Stimulated activated CD8-positive, alpha-beta memory T cell treated with anti-CD3 and anti-CD28 coated beads, Interleukin-12 subunit alpha, Interleukin-12 subunit beta, amount 100 ng/mL, for 1 hour (primary cell): ENCODE measurements at places on chromosomes 1 and 21.

DNA sequence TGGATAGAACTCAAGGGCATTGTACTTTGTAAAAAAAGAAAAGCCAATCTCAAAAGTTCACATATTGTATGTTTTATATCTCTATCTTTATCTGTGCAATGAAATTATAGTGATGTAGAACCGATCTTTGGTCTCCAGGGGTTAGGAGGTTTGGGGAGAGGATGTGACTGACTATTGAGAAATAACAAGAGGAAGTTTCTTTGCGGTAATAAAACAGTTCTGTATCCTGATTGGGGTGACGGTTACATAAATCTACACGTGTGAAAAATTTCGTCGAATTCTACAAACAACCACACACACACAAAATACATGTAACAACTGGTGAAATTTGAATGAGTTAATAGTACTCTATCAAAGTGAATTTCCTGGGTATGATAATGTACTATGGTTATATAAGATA is 10.6 kb upstream of the OR2T33 start:
- DNase-seq = no peak

DNA sequence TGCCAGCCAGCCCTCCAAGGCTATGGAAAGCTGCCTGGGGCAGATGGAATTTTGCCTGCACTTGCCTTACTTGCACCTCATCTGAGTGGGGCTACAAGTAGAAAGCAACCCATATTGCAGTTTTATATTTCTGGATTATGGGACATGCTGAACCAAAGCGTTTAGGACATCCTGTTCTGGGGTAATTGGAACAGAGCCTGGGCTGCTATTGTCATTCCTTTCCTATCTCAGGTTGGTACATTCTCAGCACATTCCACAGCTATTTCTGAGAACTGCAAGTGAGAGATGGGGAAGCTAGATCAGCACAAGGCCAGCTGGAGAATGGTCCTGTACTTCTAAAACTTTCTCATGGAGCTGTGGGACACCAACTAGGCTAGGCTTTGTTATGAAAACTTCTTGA is 713.8 kb downstream of the KCNT2 start:
- no peak for DNase-seq

DNA sequence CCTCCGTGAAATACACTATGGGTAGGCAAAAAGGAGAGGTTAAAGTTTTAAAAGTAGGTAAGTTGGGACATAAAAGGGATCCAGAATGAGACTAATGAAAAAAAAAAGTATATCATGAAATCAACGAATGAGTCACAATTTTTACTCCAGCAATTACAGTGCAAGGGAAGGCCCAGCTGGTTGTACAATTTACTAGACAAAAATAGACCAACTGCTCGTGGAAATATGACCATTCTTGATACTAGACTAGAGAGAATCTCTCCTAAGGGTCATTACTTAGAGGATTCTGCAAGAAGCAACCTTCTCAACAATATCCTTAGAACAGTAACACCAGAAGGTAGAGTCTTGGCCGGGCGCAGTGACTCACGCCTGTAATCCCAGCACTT is 55.1 kb upstream of the EFHD2 start:
- DNase-seq = no peak

DNA sequence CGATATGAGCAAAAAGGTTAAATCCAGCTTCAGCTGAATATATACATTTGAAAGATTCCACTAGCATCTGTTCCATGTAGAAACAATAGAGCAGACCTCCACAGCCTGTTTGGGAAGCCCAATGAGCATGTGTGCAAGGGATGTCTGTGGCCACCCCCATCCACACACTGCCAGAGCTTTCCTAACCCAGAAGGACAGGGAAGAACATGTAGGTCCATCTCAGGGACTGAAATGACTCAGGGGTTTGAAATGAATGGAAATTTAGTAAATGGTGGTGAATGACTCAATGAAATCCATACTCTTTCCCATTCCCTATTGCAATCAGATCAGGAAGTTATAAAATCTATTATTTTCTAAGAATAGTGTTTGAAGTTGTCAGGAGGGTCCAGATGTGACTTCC is 397.2 kb downstream of the DUSP10 start:
- no peak for DNase-seq

DNA sequence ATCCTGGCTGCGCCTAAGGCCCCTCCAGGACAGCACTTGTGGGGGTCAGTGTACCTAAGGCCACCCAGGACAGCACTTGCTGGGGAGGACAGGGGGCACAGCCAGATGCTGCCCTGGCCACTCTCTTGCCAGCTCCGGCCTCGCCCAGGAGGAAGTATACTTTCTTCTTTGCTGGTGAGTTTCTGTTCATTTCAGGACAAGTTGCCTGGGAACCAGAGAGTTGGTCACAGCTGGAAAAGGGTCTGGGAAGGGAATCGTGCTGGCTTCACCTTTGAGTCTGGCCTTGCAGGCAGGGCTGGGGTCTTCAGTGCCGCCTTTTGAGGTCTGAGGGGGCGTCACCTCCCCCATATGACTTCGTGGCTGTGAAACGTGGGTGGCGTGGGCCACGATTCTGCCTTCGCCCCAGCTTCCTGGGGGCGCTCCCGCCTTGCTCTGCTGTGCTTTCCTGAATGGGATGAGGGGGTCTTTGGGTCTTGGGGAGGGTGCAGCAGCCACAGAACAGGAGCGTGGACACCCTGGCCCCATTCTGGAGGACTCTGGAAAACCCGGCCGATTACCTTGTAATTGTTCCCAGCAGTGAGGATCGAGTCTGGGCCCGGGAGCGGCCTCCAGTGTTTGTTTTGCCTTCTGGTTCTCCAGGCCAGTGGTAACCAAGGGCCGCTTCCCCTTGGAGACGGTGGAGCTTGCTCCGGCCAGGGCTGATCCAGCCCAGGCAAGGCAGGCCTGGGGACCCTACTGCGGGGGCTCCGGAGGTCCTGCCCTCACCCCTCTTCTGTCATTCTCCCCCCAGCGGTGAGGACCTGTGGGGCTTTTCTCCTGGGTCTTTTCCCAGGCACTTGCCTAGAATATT is 45.9 kb downstream of the SPSB1 start:
- no peak for DNase-seq
